ENCODE measurements at places on chromosomes 4 and X.

- DNase-seq, result no peak
These were observed 19.4 kb upstream of the RAB40A start for GRCh38 chrX:103538728-103539127.

- no peak for DNase-seq
These were observed 9.7 kb upstream of the KLHL13 start for GRCh38 chrX:118126286-118126685.

DNA sequence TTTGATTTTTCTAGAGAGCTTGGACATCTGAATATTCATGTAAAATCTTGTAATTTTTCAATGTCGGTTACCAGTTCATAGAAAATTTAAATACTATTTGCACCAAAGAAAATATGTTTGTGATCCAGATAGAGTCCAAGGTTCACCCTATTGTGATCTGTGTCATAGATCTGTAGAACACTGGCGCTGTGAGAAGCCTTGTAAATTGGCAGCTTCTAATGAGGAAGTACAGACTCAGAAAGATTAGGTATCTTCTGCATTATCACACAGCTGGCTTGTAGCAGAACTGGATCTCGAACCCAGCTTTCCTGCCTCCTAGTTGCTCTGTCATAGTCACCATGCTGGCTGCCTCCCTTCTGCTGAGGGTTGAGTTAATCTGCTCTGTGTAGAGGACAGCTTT is 106.5 kb upstream of the PAK3 start:
- DNase-seq, result no peak

DNA sequence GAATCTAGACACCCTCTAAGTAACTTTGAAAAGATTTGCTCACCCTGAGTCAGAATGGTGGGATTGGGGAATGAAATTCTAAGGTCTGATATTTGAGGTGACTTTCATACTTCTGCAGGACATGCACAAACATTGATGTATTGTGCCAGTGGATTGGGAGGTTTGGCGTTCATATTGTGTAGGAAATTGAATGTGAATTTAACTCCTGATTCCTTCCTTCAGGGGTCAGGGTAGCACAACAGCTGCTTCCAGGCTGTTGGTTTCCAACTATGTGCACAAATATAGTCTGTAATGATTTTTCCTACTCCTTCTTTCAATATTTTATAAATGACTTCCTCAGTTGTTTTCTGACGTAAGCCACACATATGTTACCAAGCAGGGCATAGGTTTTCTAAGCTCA is 3.1 kb downstream of the IL1RAPL1 start:
- DNase-seq, result no peak

GRCh38 chrX:65528705-65529340 is 5.8 kb downstream of the LAS1L start:
- no peak for DNase-seq

- no peak for DNase-seq
These were observed 3.0 kb downstream of the LINC00632 start for GRCh38 chrX:140712413-140713173.

- DNase-seq, result no peak
These were observed 18.0 kb upstream of the CT45A1 start for GRCh38 chrX:135695471-135695870.

- DNase-seq, result no peak
These were observed 53.4 kb downstream of the PALLD start for GRCh38 chr4:168550064-168550766.

- no peak for DNase-seq
These were observed 3.9 kb downstream of the FBXO8 start for GRCh38 chr4:174279433-174280155.

- no peak for DNase-seq
These were observed 257.7 kb downstream of the ADAMTS3 start for GRCh38 chr4:72311291-72311690.

DNA sequence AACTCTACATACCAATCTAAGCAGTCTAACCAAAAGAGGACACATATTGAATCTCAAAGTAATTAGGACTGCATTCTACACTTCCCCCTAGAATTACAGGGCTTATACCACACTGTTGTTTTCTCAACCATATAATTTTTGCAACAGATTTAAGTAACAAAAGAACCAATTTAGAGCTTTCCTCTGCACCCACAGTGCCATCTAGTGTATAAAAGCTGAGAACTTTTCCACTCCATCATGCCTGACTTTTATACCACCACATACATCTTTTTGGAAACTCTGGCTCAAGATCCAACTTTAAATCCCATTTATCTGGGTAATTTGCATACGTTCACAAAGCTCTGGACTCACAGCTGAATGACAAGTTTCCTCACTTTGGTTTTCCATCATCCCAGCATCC is 99.5 kb downstream of the EFHC2 start:
- no peak for DNase-seq

DNA sequence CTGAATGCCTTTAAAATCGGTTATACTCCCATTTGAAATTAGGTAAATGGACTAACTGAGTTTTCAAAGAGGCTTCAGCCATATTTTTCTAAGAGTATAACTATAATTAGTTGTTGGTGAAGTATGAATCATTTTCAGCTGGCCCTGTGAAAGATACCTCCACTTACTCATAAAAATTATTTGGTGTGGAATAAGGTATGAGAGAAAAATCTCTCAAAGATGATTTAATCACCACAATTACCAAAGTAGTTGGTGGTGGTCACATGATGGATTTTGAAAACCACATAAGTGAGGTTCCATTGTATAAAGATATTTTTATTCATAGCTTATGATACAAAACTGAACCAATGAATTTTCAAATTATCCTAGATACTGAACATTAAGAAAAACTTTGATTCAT is 9.0 kb upstream of the KLHL2 start:
- DNase-seq, result no peak

- no peak for DNase-seq
These were observed 203.3 kb downstream of the ANTXR2 start for GRCh38 chr4:79869597-79870237.

- DNase-seq, result no peak
These were observed 192.3 kb upstream of the NR3C2 start for GRCh38 chr4:148634476-148634875.

- no peak for DNase-seq
These were observed 137.8 kb upstream of the CPEB2 start for GRCh38 chr4:14864365-14865030.

All from stimulated activated CD4-positive, alpha-beta T cell treated with anti-CD3 and anti-CD28 coated beads, TNF-alpha, amount 100 ng/mL, for 48 hours (primary cell).